Suppressor macrophage (primary cell): ENCODE measurements at places on chromosomes 2 and 18.

DNA sequence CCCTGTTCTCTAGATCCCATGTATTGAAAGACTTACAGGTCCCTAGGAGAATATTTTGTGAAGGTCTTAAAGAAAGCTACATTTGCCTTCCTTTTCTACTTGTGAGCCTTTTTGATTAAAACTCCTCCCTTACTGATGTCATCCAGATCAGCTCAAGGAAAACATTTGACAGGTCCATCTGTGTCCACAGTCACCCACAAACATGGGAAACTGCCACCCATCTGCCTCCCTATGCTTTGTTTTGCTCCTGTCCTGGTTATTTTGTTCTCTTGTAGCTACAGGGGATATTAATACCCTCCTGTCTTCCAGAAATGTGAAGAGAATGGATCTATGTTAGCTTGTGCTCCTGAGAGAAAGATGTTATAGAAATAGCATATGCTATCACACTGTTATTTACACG lies 203.6 kb upstream of the GALNT5 start:
- DNase-seq: no peak

GRCh38 chr2:47737-48136 lies 1.4 kb upstream of the FAM110C start:
- no peak for DNase-seq

GRCh38 chr18:73503326-73503725 lies 635.5 kb upstream of the NETO1 start:
- no peak for DNase-seq

GRCh38 chr2:143356336-143356735 lies 227.1 kb downstream of the ARHGAP15 start:
- DNase-seq: no peak

GRCh38 chr2:133721118-133721517 lies 152.9 kb upstream of the NCKAP5 start:
- no peak for DNase-seq

DNA sequence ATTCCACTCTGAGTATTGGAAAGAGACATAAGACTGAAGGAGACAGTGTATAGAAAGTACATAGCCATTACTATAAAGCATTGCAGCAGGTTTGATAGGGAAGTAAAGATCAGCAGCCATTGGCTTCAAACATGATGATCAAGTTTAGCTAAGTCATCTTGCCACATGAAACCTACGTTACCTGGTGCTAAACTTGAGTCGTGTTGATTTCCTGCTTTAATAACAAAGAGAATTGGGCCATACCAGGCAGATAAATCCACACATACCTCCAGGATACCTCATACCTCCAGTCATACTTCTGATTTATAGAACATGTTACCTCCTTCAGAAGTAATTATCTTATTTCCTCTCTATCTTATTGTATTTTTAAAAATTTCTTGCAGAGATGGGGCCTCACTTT lies 10.3 kb upstream of the KYNU start:
- no peak for DNase-seq

DNA sequence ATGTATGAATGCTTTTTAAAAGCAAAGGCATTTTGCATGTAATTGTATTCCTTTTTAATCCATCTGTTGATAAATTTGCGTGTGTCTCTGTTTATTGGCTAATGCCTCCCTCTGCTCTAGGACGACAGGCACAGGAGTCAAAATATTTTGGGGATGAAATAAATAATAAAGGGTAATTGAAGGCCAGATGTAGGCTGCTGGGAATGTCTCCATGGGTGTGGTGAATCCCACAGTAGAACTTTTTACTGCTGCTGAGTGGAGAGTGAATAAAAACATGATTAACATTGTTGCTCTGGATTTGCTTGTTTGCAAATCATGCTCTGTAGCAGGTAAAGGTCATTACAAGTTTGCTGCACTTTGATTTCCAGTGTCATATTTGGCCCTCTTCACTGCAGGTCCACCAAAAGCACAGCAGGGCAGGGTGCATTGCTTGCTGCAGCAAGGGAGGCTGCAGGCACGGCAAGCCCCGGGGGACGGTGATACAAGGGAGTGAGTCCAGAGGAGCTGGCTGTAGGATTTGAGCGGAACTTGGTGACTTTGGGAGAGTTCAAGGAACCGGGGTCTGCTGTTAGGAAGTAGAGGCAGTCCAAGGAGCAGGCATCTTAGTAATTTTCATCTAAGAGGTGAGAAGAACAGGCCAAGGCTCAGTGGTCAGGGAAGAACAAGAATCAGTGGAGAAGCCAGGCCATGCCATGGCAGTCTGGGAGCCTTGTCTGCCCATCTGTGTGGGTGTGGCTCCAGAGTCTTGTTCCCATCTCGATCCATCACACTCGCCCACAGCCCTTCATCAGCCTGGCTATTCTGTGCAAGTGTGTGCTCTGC lies 201.5 kb upstream of the RAB6C start:
- DNase-seq: no peak

GRCh38 chr2:15788830-15789229 lies 151.5 kb upstream of the MYCN start:
- DNase-seq: no peak
